ENCODE measurements at places on chromosomes 3 and 15.
A peak's percentile ranks its signal among the peaks of the same experiment; 100 is the strongest.

GRCh38 chr15:71687902-71688508 lies 122.3 kb upstream of the NR2E3 start:
- no peak for DNase-seq

- no peak for DNase-seq
These were observed 110.8 kb downstream of the LRIG1 start for GRCh38 chr3:66390013-66390412.

- no peak for DNase-seq
These were observed 78.8 kb downstream of the AAGAB start for GRCh38 chr15:67175643-67176071.

DNA sequence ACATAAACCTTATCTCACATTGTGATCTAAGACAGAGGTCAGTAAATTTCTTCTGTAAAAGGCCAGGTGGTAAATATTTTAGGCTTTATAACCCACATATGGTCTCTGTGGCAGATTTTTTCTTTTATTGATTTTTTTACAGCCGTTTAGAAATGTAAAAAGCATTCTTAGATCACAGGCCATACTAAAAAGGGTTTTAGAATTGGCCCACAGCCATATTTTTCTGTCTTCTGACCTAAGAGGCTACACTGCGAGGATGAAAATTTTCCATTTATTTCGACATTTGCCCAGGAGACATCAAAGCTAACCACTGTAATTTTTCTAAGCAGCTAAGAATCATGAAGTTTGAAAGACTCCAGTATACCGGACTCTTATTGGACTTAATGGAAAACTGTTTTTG lies 377.2 kb upstream of the SGO1 start:
- no peak for DNase-seq

DNA sequence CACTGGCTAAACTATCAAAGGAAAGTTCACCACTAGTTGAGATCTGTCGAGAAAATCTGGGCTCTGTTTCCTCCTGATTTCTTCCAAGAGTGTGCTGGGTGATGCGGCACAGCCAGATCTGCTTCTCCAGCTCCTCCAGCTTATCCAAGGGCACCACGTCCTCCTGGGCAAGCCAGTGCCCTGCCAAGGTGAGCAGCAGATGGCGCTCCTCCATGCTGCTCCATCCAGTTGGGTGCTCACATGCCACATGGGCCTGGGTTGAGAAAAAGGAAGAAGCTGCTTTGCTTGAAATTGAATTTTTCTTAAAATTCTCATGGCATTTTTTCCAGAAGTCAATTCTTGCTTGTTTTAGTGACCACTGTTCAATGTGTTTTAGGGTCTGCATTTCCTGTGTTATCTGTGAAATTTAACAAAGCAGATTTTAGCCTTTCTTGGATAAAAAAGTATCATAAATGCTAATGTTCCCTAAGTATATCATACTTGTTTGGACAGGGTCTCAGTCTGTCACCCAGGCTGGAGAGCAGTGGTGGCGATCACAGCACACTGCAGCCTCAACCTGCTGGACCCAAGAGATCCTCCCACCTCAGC lies 47.3 kb downstream of the EIF3J start:
- peak; percentile 28 for DNase-seq

DNA sequence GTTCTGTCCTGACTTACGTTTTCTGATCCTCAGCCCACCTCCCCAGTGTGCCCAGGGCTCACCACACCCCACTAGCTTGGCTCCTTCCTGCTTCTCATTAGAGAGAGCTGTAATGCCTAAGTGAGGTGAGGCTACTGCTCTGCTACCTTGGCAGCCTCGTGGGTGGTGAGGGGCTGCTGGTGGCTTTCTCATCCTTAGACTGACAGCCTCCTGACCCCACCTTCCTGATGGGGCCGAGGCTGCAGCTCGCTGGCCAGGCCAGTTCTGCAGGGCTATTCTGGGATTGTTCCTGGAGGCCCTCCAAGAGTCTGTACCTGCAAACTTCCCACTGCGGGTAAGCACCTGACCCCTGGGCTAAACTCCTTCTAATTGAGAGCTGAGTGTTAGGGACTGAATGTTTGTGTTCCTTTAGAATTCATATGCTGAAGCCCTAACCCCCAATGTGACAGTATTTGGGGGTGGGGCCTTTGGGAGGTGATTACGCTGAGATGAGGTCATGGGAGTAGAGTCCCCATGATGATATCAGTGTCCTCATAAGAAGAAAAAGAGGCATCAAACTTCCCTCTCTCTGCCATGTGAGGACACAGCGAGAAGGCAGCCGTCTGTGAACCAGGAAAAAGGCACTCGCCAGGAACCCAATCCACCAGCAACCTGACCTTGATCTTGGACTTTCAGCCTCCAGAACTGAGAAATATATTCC lies 38.1 kb upstream of the IQSEC1 start:
- DNase-seq, result no peak

DNA sequence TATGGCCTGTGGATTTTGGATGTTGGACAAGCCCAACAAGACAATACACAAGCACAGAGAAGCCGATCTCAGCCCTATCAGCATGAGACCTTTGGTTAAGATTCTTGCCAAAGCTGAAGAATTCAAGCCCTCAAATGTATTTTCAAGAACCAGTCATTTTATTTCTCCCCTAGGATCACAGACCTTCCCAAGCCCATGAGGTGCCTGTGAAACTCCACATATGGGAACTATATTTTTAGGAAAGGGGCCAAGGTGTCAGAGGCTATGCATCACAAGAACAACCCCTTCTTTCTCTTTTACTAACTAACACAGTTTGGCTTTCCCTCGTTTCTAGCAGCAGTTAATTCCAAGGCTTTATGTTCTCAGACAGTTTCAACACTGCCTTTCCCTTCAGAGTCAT lies 364.5 kb downstream of the MAGI1 start:
- DNase-seq, result no peak

DNA sequence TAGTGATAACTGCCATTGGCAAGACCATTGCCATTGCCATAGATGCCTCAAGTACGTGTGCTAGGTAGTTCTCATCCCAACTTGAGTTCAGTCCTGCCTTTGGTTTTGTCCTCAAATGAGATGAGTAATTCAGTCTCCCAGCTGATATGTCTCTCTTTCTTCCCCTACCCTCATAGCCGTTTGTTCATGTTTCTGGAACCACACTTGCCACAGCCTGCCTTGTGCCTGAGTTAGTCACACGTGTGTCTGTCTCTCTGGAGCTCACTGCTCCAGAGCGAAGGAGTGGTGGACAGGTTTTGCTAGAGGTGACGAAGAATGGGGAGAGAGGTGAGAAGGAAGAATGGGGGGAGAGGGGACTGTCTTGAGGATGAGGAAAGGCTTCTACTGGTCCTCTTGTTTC lies 88.0 kb upstream of the IGF1R start:
- DNase-seq, result no peak

DNA sequence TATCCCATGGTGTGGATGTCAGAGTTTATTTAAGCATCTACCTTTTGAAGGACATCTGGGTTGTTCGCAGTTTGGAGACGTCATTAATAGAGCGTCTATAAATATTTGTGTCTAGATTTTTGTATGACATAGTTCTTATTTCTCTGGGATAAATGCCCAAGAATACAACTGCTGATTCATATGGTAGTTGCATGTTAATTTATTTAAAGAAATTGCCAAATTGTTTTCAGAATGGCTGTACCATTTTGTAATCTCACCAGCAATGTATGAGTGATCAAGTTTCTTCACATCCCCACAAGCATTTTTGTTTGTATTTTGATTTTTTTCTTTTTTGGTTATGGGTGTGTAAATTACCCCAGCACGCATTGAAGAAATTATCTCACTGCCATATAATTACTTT lies 656.9 kb downstream of the NTRK3 start:
- no peak for DNase-seq

DNA sequence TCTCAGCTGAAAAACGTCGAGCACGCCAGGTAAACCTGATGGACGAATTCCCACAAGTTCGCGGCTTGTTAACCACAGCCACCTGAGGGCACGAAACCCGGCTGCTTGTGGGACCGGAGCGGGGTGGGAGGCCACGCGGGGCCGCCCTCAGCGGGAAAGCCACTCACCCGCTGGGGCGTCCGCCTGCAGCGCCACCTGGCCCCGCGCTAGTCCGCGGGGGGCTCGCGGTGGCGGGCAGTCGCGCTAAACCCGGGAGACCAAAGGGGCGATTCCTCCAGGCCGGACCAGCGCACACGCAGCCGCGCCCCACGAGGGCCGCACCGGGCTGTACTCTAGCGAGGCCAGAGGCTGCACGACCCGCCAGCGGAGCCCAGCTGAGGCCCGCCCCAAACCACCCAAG lies 15.7 kb upstream of the CFAP161 start:
- no peak for DNase-seq

GRCh38 chr3:126300761-126301481 lies 56.3 kb downstream of the KLF15 start:
- no peak for DNase-seq

DNA sequence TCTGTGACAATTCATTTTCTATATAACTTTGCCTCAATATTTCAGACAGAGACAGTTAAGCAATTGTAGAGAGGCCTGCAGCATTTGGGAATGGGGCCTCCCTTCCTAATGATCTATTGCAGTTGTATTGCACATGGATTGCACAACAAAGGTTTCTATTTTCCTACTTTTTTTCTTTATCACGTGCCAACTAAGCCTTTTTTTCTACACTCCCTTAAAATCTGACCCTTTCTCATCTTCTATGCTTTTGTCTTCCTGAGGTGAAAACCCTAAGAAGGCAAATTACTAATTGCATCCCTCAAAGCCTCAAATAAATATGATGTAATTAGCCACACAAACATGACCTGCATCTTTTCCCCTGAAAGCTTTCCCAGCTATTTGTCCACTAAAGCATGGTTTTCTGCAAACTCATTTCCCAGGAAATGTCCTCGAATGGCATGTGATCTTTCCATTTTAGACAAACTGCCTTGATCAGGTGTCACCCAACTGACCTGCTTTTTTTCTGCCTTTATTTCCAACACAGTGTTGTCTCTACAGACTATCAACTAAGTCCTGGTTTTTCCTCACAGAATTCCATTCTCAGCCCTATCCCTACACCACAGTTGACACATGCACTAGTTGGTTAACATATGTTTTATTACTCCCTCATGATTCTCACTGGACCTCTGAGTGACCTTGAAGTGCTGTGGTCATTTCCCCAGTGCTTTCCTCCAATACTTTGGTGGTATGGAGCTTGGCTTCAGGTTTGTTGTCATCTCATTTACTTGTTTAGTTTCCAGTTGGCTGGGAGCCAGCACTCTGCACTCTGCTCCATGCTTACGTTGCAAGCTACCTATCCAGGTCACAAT lies 31.9 kb upstream of the TSC22D2 start:
- DNase-seq, result no peak

DNA sequence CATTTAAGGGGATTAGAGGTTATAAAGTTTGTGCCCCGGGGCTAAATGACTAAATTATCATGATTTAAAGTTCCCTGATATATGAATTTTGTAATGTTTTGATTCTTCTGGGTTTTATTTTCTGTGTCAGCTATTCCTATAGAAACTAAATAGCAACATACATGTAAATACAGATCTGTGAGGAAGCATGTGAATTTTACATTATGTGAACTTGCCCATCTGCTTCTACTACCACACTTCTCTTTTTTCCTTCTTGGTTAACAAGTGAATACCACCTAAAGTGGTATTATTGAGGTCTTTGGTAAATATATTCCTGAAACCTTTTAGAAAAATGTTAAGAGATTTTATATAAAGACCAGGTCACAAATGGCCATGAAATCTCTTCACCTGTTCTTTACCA lies 29.3 kb downstream of the SLMAP start:
- no peak for DNase-seq

DNA sequence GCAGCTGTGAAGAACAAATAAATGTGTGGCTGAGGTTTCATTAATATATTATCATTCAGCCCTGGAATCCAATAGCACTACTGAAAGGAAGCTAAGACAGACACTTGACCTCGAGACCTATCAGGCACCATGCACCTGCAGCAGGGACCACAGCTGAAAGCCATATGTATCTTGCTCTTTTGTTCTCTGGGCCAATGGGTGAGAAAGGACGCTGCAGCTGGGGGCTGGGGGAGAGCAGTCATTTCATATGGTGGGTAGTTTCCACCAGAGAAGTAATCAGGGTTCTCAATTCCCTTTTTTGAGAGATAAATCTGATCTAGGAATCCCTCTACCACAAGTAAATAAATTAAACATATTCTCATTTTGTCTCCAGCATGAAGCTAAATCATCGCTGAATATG lies 225.6 kb upstream of the STRIT1 start:
- no peak for DNase-seq

DNA sequence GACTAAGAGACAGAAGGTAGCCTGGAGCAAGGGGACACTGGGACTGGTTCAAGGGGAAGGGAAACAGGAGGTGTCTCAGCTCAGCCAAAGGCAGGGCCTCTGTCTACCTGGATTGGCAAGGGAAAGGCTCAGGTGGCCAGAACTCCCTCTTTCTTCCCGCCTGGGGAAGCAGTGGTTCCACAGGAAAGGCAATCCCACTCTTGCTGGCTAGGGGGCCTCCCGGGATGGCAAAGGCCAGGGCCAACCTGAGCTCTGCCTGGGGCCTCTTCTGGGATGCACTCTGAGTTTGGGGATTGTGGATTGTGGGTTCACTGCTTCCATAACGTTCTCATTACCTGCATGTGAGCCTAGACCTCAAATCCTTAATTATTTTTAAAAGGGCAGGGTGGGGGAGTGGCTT lies 13.0 kb upstream of the PARP6 start:
- no peak for DNase-seq

DNA sequence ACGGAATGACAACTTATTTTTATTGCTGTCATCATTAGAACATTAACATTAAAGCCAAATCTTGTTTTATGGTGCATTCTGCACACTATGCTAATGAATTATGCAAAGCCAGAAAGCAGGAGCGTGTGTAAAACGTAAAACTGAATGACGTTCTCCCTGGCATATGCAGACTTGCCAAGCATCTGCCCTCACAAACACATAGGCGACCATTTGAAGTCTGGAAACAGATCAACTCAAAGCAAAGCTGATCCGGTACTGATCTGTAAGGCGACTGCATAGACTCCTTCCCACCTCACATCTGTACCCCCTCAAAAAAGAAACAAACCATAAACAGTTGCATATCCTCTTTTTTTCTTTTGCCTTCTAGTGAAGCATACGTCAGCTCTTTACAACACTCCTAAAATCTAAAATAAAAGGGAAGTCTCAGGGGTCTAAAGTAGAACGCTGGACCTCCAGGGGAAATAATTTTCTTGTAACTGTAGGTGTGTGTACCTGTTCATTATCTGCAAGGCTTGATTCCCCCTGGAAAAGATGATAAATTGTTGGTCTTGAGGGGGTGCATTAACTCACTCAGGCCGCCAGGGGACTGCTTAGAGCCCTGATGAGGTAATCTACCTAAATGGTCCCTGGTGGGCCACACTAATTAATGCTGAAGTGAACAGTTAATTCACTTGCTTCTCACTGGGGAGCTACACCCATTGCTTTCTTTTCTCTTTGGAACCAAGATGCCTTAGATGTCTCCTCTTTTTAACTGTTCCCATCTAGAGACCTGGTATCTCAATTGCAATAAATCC lies 231.4 kb downstream of the CDIN1 start:
- no peak for DNase-seq
